ENCODE measurements at places on chromosomes 1 and 21. TPM values are rescaled to one million over a fixed set of nuclear protein-coding genes. Genes with fewer than 3 reads are reported as not detected.
A peak's percentile ranks its signal among the peaks of the same experiment; 100 is the strongest.

The SFN gene
- 192 TPM for total RNA-seq

The USH2A gene
- not detected for total RNA-seq

The CHIT1 gene
- not detected for total RNA-seq

The MAEL gene
- not detected for total RNA-seq

The NIT1 gene
- 25.1 TPM for total RNA-seq

The WDR64 gene
- total RNA-seq: not detected

The CFAP57 gene
- total RNA-seq: 0.38 TPM

The TMEM125 gene
- total RNA-seq: 64.2 TPM

The PLEKHG5 gene
- total RNA-seq: 14.6 TPM

DNA sequence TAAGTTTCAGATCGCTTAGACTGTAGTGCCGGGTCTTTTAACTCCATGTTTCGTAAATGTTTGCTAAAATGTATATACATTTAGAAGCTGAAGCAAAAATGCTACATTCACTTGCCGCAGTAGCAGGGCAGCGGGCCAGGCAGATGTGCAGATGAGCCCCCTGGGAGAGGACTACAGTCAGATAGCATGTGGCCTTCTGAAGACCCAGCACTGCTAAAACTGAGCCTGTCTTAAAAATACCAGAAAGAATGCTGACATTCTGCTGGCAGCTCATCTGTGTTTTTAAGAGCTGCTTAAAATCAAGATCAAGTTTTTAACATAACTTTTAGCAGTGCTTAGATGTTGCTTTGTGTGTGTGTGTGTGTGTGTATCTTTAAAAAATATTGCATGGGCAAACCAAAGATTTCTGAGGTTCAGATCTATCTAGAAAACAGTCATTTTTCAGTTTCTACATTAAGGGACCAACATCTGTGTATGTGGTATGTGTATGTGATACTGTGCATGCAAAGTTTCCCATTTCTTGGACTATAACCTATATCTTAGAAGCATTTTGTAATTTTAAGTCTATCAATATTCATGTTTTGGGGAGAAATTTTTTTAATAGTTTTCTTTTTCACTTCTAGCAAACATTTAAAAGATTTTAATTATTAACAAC, 31.7 kb downstream of the CHRM3 start:
- DNase-seq: no peak

DNA sequence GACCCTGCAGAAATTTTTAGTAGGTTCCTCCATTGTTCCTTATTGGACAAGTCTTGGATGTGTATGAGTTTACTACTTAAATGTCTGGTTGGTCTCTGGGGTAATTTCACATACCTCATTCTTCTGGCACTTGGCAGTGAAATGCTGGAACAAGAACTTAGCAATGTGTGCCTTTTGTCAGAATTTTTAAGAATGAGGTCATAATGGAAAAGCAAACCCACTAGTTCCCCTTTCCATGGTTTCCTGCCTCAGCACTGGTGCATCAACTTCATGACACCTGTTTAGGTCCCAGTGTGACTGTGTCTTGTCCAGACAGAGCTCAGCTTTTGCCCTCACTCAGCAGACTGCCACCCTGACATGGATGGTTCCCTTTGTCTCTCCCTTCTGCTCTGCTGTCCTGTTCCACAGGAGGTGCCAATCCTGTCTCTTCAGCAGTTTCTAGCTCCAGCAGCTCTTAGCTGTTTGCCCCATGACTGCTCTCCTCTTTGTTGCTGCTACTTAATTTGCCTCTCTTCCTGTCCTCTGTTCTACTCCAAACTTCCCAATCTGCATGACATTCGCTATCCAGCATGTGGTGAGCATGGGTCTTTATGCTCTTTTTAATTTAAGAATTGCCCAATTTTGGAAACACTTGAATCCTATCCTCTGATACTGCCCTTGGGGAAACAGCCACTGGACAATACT, 135.6 kb downstream of the CYYR1 start:
- no peak for DNase-seq

DNA sequence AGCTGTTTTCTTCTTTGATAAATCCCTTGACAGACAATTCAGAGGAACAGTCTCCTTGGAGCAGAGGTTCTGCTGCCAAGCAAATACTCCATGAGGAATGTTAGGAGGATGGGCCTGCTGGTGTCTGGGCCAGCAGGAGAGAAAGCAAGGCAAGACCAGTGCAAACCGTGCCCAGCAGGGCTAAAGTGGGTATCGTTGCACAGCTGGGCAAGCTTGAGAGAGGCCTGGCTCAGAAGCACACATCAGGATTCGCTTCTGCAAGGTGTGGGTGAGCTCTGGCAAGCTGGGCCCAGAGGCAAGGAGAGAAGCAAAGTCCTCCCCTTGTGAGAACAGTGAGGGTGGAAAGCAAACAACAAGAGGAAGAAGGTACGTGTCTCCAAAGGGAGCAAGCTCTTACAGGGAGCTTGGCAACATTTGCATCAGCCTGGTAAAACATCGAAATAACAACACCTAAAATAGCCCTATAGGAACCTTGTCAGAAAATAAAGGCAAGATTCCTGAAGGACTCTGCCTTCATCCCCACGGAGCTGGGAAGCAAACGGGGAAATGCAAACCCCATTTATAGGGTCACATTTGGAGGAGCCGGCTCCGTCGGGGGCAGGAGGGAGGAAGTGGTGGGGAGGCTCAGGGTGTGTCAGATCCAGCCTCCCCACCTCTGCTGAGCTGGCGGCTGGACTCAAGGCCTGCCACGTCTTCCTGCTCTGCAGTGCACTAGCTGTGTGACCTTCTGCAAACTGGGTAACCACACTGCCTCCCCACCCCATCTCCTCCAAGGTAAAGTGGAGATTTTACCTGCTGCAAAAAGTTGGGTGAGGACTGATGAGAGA, 62.3 kb upstream of the HIVEP3 start:
- DNase-seq: peak; percentile 57

GRCh38 chr1:1088029-1088800, 14.1 kb upstream of the RNF223 start:
- no peak for DNase-seq

- DNase-seq: no peak
These were observed 64.2 kb upstream of the CYYR1 start for GRCh38 chr21:26637201-26637745.

GRCh38 chr1:248853663-248854375, 5.1 kb downstream of the ZNF692 start:
- no peak for DNase-seq

DNA sequence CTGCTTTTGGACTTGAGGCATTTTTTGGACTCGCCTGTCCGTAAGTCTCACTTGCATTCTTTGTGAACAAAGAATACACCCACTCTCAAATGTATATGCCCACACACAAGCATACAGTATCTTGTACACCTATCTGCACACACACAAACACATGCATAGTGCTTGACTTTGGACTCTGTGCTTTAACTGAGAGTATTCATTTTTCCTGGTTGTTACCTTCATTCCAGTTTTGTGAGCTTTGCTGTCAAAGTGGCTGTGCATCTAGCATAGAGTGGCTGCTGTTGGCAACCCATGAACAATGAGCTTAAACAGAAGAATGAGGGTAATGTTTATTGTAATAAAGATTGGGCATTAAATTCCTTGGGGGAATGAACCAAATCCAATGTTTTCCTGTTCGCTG, 199.0 kb downstream of the PDE4B start:
- no peak for DNase-seq

- no peak for DNase-seq
These were observed 9.6 kb upstream of the SPATC1L start for GRCh38 chr21:46193829-46194373.

DNA sequence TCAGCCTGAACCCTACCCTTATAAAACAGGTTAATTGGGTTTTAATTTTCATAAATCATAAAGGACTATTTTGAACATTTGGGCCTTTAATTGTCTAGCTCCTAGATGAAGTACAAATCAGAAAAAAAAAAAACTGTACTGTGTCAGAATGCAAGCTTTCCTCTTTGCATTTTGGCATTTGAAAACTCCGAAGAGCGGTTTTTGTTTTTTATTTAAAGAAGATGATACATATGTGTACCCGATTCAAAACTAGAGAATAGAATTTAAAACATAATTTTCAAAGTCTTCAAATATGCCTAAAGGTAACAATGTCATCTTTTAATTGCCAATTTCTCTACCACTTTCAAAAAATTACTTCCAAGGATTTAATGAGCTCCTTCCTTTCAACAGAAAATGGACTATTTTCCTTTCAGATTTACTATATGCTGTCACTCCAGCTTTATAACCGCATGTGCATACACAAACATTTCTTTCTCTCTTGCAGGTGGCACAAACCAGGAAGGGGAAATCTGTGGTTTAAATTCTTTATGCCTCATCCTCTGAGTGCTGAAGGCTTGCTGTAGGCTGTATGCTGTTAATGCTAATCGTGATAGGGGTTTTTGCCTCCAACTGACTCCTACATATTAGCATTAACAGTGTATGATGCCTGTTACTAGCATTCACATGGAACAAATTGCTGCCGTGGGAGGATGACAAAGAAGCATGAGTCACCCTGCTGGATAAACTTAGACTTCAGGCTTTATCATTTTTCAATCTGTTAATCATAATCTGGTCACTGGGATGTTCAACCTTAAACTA, 33.7 kb downstream of the MRPL39 start:
- DNase-seq: peak; percentile 32

DNA sequence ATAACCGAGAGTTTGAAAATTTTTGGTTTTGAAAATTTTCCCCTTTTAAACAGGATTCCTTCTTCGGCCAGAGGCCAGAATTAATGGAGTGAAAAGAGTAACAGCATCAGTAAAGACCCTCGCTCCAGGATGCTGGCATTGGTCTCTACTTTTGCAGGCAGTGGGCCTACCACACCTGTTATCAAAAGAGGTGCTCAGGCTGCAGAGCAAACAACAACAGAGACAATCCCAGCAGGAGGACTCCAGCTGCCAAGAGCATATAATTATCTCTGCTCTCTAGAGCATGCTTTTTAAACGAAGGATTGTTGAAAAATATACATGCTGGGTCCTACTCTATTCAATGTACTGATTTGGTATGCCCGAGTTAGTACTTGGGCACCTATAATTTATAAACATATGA, 1048.5 kb downstream of the PLA2G4A start:
- DNase-seq: no peak

- no peak for DNase-seq
These were observed 17.7 kb downstream of the TP73 start for GRCh38 chr1:3669971-3670431.

- peak; percentile 56 for DNase-seq
These were observed 107.5 kb downstream of the SPAG17 start for GRCh38 chr1:118077331-118078045.

- peak; percentile 5 for DNase-seq
These were observed 14.1 kb upstream of the MOB3C start for GRCh38 chr1:46630719-46631118.

DNA sequence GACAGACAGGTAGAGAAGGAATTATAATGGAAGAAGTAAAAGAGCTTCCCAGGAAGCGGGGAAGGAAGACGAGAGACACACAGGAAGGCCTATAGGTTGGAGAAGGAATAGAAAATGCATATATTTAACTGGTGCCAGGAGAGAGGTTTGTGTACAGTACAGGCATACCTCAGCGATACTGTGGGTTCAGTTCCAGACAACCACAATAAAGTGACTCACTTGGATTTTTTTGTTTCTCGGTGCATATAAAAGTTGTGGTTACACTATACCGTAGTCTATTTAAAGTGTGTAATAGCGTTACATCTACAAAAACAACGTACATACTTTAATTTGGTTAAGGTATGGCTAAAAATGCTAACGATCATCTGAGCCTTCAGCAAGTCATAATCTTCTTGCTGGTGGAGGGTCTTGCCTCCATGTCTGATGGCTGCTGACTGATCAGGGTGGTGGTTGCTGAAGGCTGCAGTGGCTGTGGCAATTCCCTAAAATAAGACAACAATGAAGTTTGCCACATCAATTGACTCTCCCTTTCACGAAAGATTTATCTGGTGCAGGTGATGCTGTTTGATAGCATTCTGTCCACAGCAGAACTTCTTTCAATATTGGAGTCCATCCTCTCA, 16.0 kb downstream of the YARS1 start:
- no peak for DNase-seq

DNA sequence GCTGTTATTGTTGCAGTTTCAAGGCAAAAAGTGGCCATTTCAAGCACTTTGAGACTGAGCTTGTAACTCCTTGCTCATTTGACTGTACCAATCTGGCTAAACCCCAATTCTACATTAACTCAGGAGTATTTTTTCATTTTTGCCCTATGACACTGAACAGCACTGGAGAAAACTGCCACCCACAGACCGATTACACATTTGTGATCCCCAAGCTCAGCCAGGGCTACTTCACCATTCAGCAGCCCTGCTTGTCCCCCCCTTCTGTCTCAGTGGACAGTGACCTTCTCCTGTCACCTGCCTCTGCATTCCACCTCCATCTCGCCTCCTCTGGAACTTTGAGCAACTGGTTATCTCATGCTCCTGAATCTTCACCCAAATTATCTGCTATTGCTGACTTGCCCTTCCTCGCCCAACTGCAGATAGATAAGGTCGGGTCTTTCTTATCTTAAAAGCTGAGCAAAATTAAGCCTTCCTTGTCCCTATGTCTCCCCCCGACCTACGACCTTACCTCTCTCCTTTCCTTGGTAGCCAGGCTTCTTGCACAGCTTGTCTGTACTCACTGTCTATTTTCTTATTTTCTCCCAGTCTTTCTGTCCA, 25.3 kb downstream of the SPATA46 start:
- DNase-seq: no peak

- no peak for DNase-seq
These were observed 40.2 kb downstream of the MX1 start for GRCh38 chr21:41466024-41466820.

- no peak for DNase-seq
These were observed 17.6 kb downstream of the NOS1AP start for GRCh38 chr1:162087111-162087510.

GRCh38 chr1:179228783-179229213, 679 bp downstream of the ABL2 start:
- DNase-seq: peak; percentile 15

GRCh38 chr1:115164484-115164883, 75.2 kb upstream of the TSPAN2 start:
- DNase-seq: no peak

DNA sequence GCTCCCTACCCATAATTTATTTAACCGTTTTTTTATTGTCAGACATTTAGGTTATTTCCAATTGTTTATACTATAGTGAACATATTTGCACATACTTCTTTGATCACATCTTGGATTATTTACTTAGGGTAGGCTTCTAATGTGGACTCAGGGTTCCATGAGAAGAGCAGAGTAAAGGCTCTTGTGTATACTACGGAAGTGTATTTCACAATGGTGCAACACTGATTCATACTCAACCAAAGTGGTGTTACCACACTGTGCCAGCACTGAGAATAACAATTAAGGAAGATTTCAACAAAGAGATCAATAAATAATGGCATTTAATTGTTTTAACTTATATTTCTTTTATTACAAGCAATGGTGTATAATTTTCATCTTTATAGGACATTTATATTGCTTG, 251.2 kb downstream of the ZNF326 start:
- no peak for DNase-seq
